ENCODE measurements at places on chromosomes 12 and 14. TPM values are rescaled to one million over a fixed set of nuclear protein-coding genes. Genes with fewer than 3 reads are reported as not detected.

The PRMT5 gene
- 91.6 TPM for total RNA-seq

The KRT81 gene
- total RNA-seq: 1.2 TPM

The ZBTB39 gene
- 9.8 TPM for total RNA-seq

The MUCL1 gene
- not detected for total RNA-seq

The RNU4-1 gene
- total RNA-seq: 2,591 TPM

The KRT79 gene
- 0.82 TPM for total RNA-seq

The SLC25A47 gene
- total RNA-seq: not detected

The CCDC175 gene
- total RNA-seq: not detected

The P2RX2 gene
- total RNA-seq: not detected

The IFNG-AS1 gene
- total RNA-seq: not detected

The ACACB gene
- total RNA-seq: 1.7 TPM

The CCDC88C gene
- 12.4 TPM for total RNA-seq

The CMKLR1 gene
- 0.57 TPM for total RNA-seq

The CCDC198 gene
- 7.0 TPM for total RNA-seq

The PRR4 gene
- total RNA-seq: 2.2 TPM

The TMEM119 gene
- 1.8 TPM for total RNA-seq

Measured in astrocyte (in vitro differentiated cells and primary cell).